Activated CD4-positive, alpha-beta T cell treated with anti-CD3 and anti-CD28 coated beads, Interleukin-2, amount 10 ng/mL, durations not matched to agents 24 days and 14 days (primary cell): ENCODE measurements at places on chromosomes 5 and 9. TPM values are rescaled to one million over a fixed set of nuclear protein-coding genes. Genes with fewer than 3 reads are reported as not detected.

Gene ADAMTSL1
- not detected in 2 replicates for total RNA-seq

Gene ASTN2
- total RNA-seq = 2.8 and 3.1 TPM in 2 replicates

Gene CDC25C
- 6.7 and 7.9 TPM in 2 replicates for total RNA-seq

Gene PAPPA
- not detected in 2 replicates for total RNA-seq

Gene CCL27
- total RNA-seq = 0.52 and 0.70 TPM in 2 replicates

Gene GZMA
- 87.6 and 91.2 TPM in 2 replicates for total RNA-seq

Gene PPP6C
- total RNA-seq = 48.1 and 52.5 TPM in 2 replicates

Gene DPYSL3
- total RNA-seq = 0.14 and 0.40 TPM in 2 replicates

Gene TCOF1
- 130 and 140 TPM in 2 replicates for total RNA-seq

Gene IL3
- total RNA-seq = 67.7 and 71.3 TPM in 2 replicates

Gene OR2S2
- total RNA-seq = not detected in 2 replicates

Gene FAM221B
- total RNA-seq = not detected in 2 replicates

Gene ARHGEF39
- 9.9 and 10.8 TPM in 2 replicates for total RNA-seq

Gene IQGAP2
- 37.3 and 39.3 TPM in 2 replicates for total RNA-seq

Gene FAM53C
- 24.1 and 27.1 TPM in 2 replicates for total RNA-seq

Gene FAM78A
- 51.6 and 55.1 TPM in 2 replicates for total RNA-seq

Gene SPINK13
- not detected in 2 replicates for total RNA-seq

Gene FBN2
- total RNA-seq = not detected in 2 replicates

Gene NLN
- 28.0 and 30.7 TPM in 2 replicates for total RNA-seq

Gene SHC3
- not detected in 2 replicates for total RNA-seq

Gene NEURL1B
- 0.05 and 0.31 TPM in 2 replicates for total RNA-seq

Gene IL33
- not detected in 2 replicates for total RNA-seq
